SW 1271 (cell line): ENCODE measurements at places on chromosomes 11 and 22.

DNA sequence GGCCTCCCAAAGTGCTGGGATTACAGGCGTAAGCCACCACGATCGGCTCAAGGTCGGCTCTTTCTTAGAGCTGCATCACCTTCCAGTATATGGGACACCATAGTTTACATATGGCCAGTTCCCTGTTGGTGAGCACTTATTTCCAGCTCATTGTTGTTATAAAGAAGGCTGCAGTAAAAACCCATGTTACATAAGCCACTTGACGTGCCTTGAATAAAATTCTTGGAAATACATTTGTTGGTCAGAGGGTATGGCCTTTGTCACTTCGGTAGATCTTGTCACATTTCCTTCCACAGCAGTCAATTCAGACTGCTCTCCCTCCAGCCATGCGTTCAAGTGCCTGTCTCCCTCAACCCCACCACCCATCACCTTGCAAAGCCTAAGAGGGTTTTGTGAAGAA is 92.9 kb downstream of the PRR5L start:
- no peak for DNase-seq

DNA sequence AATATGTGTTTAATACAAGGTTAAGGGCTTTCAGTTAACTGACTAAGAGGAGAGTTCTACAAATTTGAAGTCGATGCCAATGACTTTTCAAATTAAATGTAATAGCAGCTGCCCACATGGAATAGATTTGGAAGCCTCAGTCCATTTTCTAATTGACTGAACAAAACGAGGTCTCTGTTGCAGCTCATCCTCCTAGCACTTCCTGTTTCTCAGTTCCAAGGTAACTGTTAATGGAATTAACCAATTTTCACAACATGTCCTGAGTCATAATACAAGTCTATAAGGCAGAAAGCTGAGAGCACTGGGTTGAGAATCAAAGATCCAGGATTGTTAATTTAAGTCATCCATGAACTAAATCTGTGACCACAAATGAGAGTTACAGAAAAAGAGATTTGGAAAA is 177.2 kb downstream of the OPCML start:
- DNase-seq = no peak

DNA sequence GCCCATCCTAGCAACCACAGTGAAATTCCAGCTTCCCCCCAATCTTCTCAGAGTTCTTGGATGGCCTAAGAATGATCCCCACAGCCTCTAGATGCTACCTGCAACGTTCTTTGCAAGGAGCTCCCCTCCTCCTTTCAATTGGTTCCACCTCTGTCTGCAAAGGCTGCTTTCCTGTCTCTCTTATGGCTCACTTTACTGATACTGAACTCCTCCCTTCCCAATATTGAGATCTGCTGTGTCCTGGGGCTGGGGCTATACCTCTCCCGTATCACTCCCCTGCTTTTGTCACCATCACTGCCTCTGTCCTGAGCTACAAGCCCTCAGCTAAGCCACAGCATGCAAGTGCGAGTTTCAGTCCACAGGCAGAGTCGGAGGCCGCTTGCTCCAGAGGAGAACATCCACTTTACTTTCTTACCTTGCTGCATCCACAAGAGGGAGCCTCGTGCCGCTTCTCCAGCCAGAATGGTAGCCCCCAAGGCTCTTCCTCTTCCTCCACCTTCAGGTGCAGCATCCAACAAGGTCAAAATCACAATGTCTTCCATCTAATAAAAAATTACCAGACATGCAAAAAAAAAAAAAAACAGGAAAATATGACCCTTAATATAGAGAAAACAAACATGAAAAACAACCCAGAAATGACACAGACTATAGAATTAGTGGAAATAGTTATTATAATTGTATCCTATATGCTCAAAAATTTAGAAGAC is 48.6 kb upstream of the TMEM45B start:
- DNase-seq = no peak

DNA sequence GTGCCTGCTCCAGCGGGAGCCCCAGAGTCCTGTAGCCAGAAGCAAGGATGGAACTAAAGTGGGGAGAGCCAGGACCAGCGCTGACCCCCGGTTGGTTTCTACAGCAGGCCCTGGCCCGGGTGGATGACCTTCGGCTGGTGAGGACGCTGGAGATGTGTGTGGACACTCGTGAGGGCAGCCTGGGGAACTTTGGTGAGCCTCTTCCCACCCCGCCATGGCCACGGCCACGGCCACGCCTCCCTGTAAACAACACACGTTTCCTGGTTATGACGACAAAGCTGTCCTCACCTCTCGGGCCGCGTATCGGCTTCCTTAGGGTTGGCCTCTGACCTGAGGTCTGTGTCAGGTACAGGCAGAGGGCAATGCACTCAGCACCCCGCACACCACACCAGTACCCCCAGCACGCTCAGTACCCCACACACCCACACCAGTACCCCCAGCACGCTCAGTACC is 4.1 kb downstream of the LRRC56 start:
- no peak for DNase-seq

DNA sequence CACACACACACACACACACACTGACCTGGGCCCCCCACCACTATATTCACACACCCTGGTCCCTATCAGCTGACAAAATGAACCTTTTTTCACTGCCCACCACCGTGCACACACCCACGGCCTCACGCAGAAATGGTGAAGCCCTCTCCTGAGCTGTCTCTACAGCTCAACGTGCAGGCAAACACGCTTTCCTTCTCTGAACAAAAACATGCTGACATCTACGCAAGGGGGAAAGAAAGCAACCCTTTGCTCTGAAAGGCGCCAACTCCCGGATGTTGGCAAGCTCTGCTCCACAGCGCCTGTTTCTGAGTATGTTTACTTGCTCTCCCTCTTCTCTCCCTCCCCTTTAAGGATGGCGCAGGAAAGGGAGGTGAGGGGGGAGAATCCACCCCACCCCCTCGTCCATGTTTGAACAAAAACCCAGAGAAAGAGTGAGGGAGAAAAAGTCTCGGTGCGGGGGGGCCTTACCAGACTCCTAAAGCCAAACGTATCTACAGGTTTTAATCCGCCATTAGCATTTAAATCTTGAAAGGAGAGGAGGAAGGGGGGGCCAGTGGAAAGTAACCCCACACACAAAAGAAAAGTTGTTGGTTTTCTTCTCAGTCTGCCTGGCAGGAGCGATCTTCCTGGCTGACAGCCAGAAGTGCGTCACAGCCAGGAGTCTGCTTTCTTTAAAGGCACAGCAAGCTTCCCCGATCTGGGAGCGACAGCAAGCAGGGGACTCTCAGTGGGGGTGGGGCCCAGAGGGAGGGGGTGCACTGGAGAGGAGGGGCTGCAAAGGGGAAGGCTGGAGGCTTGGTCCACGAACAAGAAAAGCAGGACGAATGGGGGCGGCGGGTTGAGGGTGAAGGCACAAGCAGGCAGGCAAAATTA is 39.6 kb downstream of the NUMA1 start:
- peak; percentile 87 for DNase-seq

- no peak for DNase-seq
These were observed 31.9 kb upstream of the DBX1 start for GRCh38 chr11:20192151-20192550.

- DNase-seq = no peak
These were observed 1168.1 kb downstream of the LRRC4C start for GRCh38 chr11:40291329-40291728.

DNA sequence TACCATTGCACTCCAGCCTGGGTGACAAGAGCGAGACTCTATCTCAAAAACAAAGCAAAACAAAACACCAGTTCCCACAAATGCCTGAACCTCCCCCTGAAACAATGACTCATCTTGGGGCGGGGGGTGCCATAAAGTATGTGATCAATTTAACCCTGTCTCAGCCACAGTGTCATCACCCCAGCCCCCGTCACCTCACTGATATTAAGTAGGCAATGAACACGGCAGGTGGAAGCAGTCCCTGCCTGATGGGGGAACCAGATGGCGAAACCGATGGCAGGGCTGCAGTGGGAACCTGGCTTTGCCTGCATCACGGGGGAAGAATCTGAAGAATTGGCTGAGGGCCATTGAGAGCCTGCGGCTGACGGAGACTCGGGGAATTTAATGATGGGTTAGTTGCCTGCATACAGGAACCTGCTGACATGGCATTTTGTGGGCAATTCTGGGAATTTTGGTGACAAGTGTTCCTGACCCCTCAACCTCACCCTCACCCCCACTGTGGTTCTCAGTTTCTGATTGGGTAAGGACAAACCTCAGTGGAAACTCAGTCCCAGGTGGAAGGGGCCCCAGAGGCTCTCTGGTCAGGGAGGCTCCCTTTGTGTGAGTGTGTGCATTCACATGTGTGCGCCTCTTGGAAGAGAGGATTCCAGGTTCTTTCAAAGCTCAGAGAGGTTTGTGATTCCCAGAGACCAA is 39.1 kb upstream of the SHISAL1 start:
- peak; percentile 10 for DNase-seq

- DNase-seq = no peak
These were observed 290.1 kb downstream of the BUD13 start for GRCh38 chr11:116482716-116483115.

- DNase-seq = no peak
These were observed 2.4 kb upstream of the OR8G1 start for GRCh38 chr11:124238512-124238911.

- no peak for DNase-seq
These were observed 722.6 kb downstream of the TBC1D22A start for GRCh38 chr22:47484960-47485569.

GRCh38 chr11:66243782-66244535 is 24.5 kb upstream of the RAB1B start:
- DNase-seq = no peak

DNA sequence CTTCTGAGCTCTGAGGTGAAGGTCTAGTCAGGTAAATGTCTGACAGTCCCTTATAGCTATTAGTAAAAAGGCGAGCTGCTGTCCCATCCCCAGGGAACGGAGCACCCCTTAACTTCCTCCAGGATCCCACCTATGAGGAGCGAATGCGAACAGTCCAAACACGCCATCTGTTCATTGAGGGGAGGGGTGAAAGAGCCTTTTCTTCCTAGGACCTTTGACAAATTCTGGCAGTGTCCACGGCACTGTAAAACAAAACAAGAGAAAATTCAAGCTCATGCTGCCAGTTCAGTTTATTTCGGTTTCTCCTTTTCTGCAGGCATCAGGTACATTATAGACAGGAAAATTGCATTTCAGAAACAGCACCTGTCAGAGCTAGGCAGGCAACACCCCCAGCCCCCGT is 253.8 kb upstream of the CADM1 start:
- DNase-seq = no peak

- DNase-seq = no peak
These were observed 5.0 kb downstream of the HSPA8 start for GRCh38 chr11:123056835-123057491.
